Stimulated activated CD4-positive, alpha-beta T cell treated with anti-CD3 and anti-CD28 coated beads, Interleukin-4, amount 100 ng/mL, for 4 hours (primary cell): ENCODE measurements at places on chromosomes 7 and 10.

DNA sequence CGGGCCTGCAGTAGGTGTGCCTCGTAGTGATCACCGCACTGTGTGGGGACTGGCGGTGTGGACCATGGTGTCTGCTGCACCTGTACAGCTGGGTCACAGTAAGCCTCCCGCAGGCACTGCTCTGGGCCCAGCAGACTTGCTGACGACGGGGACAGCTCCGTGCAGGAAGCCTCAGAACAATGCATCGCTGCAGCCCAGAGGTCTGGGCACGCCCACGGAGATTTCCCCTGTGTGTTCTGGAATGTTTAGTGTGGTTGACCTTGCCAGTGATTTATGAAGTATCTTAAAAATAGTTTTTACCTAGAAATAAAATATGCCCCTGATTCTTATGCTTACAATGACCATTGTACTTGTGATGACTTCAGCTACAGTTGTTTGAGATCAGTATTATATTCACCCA, 59.1 kb upstream of the ZNF32 start:
- DNase-seq = no peak

DNA sequence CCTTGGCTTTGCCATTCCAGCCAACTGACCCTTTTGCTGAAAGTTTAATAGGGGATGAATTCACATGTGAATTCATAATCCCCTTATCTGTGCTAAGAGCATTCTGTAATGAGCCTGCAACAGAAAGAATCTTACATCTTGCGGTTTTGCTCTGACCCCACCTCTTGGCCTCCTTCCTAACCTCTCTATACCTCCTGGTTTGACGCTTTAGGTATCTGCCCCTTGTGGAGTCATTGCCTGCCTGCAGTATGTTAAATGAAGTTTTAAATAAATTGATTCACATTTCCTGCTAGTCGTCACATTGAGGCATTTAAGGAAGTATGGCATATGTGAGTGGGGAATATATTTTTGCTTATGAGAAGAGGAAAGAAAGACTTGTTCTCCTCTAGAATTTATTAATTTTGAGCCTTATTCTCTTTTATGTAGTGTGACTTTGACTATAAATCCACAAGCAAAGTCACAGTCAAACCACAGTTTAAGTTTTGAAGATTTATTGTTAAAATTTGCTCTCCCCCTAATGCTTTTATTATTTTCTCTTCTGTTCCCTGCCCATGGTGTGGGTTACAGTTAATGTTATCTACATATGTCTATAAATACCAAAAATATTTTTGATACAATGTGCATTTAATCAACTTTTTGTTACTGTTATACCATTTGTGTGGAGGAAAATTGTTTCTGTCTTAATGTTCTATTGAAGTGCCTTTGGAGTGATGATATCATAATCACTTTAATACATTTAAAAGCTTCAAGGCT, 60.9 kb downstream of the LRMDA start:
- DNase-seq = no peak

DNA sequence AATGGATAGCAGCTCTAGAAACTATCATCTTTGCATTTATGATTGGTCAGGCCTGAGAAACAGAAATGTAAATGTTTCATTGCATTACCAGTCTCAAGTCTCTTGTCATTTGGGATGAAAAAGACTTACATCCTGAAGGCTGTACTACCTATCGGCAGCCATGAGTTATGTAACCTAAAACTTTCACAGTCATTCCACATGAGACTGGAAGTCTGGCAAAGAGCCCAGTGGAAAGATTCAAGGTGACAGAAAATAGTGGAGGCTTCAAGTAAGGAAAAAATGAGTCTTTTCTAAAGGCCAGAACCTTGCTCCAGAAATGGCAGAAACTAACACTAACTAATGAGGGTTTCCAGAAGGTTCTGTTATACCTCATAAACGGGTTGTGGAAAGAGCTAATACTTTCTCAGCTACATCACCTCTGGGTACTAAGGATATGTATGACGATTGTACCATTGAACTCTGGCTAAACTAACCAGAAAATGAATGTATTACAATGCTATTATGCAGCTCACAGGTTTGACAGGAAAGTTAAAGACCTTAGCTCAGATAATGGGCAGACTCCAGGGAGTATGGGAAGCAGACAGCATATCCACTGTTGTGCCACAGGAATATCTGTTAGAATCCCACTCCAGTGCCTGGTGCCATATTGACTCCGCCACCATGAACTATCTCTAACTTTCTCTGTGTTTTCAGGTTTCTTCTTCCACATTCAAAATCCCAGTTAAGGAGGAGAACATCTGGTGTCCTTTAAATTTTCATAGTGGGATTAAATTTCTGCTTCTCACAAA, 41.7 kb upstream of the DYNC1I1 start:
- DNase-seq = no peak

- DNase-seq = no peak
These were observed 15.0 kb upstream of the FAM24B start for GRCh38 chr10:122894261-122894944.

- no peak for DNase-seq
These were observed 11.9 kb downstream of the STRA8 start for GRCh38 chr7:135245226-135246190.

DNA sequence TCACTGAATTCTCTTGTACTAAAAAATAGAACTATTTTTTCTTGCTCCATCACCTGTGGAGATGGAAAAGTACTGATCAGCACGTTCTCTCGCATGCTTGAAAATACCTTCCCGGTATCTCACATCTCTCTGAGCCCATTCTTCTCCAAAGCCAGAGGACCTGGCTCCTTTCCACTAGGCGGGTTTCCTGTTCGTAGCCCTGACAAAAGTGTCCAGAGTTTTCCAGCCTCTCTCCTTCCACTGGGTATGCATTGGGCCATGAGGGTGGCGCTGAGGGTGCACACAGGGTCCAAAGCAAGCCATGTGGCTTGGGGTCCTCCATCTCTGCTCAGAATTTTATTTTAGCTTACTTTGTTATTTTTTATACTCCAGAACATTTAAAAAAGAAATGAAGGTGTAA, 16.3 kb upstream of the SRGN start:
- DNase-seq = no peak

- DNase-seq = no peak
These were observed 20.5 kb downstream of the GLCCI1 start for GRCh38 chr7:7989133-7989532.

GRCh38 chr7:108604307-108605077, 34.8 kb downstream of the DNAJB9 start:
- DNase-seq = no peak

DNA sequence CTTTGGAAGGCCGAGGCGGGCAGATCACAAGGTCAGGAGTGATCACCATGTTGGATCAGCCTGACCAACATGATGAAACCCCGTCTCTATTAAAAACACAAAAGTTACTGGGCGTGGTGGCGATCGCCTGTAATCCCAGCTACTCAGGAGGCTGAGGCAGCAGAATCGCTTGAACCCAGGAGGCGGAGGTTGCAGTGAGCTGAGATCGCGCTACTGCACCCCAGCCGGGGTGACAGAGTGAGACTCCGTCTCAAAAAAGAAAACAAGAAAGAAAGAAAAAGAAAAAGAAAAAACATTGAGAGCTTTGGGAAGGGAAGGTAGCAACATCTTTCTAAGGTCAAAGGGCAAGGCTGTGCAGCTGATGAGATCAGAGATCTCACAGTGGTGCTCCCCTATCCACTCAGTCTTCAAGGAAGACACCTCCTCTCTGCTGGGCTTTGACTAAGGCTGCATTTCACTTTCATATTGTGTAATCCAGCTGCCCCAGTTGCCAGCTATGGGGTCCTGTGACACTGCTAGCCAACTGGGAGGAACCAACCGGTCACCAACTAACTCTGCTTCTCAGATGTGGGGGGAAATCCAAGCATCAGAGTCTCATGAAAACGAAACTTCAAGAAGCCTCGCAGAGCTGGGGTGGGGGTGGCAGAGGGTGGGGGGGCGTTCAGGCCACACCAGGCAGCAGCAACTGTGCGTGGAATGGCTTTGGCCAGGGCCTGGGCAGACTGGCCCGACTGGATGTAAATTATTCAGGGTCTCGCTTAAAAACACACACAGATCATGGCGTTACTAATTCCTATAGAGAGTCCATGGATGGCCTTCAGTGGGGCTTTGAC, 1.5 kb downstream of the IL15RA start:
- DNase-seq = peak; percentile 68

- DNase-seq = no peak
These were observed 7.0 kb upstream of the HOXA11 start for GRCh38 chr7:27191833-27192545.

DNA sequence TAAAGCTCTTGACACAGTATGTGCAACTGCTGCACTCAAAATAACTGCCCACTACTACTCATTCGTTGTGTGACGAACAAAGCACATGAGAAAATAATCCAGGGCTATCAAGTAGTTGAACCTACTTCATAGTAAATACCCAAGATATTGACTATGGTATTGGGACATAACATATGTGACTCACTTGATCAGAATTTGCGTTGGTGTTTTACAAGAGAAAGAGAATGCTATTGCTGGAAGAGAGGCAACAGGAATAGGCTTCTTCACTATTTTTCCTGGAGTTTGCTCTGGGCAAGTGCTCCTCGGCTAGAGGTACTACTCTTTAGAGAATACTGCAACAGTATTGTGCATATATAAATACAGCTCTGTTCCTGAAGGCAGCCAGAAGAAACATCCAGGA, 2.5 kb downstream of the DGKB start:
- DNase-seq = no peak

DNA sequence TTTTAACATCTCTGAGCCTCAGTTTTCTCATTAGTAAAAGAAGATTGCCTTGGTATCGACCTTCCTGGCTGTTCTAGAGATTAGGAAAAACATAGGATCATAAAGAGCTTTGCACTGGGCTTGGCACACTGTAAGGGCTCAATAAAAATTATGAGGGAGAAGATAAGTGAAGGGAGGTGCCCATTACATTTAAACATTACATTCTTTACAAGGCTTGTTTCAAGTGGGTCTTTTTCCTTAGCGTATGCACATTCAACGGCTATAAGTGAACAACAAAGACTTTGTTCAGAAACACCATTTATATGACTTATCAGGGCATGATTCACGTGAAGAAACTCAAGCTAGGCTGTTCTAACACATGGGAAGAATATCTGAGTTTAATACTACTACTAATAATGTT, 351.9 kb upstream of the NPVF start:
- no peak for DNase-seq

DNA sequence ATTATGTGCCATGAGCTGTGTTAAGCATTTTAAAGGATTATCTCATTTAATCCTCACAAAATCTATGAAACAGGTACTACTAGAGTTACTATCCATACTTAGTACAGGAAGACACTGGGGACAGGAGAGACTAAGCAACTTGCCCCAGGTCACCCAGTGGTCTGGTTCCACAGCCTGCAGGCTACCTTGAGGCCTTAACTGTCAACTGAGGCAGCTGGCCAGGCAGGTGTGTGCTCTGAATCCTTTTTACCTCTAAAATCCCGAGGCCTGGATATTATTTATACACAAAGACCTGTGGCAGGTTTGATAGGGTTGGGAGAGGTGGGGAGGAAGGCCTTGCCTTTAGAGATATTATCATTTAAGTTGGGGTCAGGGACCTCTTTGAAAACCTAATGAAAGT, 3.1 kb downstream of the ZNF777 start:
- DNase-seq = no peak

GRCh38 chr7:140358412-140359051, 39.8 kb downstream of the SLC37A3 start:
- DNase-seq = no peak

DNA sequence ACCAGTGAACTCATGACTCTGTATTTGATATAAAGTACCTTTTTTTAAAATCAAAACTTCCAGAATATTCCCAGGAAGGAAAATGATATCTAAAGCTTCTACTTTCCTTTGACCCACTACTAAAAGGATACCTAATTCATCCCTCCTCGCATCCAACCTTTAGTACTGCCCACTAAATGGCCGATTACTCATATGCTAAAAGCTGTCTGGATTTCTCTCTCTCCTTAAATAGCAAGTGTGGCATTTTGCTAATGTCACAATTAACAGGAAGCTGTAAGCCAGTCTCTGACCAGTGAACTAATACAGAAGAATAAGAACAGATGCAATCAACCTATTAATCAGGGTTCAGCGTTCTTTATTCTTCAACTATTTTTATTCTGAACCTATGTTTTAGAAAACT, 59.0 kb downstream of the DNAJB9 start:
- DNase-seq = no peak

DNA sequence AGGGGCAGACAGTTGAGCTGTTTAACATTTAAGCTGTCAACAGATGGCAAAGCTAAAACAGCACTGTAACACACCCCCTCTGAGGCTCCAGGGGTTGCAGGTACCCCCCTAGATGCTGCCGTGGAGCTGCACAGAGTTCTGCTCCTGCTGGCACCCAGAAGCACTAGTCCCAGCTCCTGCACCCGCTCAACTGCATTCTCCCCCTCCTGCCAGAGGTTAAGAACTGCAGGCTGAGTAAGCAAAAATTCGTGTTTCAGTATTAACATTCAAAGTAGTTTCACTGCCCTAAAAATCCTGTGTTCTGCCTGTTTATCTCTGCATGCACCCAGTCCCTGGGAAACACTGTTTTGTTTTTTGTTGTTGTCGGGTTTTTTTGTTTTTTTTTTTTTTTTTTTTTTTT, 790.8 kb upstream of the KCND2 start:
- DNase-seq = no peak

DNA sequence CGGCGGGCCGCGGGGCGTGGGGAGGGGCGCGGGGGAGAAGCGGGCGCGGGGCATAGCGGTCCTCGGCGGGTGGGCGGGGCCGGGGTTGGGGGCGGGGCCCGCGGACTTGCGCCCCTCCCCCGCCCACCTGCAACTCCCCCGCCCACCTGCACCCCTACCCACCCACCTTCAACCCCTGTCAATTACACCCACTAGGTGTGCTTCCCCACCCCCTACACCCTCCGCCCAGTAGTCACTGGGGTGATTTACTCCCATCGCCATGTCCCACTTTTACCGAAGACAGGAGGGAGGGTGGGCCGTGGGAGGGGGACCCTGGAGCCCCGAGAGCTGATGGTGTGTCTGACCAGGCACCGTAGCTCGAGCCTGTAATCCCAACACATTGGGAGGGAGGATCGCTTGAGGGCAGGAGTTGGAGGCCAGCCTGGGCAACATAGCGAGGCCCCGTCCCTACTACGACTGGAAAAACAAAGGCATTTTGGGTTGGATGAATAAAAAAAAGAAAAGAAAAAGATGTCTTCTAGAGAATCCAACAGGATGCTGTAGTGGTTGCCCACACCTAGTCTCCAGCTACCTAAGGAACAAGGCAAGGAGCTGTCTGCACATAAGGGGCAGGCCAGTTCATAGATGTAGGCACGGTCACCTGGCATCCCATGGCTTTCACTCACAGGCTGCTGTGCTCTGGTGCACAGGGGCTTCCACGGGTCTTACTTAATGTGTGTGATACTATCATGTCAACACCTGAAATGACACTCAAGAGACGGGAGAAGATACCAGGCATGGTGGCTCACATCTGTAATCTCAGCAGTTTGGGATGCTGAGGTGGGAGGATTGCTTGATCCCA, 761 bp downstream of the KCTD7 start:
- no peak for DNase-seq

GRCh38 chr7:12647364-12648219, 39.8 kb upstream of the ARL4A start:
- no peak for DNase-seq
